ENCODE measurements at places on chromosomes 7 and 10.

DNA sequence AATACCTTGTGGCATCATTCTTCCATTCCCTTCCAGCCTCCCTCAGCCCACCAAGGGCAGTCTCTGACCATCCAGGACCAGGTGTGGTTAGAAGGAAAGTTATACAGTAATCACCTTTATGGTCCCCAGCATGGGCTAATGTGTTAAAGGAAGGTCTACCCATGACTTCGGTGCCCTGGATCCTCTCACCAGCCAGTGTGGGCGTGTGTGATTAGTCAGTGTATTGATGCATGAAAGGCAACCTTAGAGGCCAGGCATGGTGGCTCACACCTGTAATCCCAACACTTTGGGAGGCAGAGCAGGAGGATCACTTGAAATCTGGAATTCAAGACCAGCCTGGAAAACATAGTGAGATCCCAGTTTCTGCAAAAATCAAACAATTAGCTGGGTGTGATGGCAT lies 88.9 kb downstream of the APBB1IP start:
- no peak for DNase-seq

DNA sequence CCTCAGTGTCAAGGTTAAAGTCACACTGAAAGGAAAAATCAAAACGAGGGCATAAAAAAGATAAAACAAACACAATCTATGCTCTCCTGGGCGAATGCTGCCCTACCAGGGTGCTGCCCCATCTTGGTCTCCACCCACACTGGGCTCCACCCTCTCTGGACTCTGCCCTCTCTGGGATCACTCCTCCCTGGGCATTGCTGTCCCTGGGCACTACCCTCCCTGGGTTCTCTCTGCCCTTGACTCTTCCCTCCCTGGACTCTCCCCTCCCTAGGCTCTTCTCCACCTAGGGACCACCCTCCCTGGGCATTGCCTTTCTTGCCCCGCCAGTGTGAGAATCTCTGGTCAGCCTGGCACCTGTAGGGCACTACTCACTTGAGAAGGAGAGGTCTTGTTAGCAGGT lies 8.6 kb downstream of the GDF2 start:
- DNase-seq: no peak

DNA sequence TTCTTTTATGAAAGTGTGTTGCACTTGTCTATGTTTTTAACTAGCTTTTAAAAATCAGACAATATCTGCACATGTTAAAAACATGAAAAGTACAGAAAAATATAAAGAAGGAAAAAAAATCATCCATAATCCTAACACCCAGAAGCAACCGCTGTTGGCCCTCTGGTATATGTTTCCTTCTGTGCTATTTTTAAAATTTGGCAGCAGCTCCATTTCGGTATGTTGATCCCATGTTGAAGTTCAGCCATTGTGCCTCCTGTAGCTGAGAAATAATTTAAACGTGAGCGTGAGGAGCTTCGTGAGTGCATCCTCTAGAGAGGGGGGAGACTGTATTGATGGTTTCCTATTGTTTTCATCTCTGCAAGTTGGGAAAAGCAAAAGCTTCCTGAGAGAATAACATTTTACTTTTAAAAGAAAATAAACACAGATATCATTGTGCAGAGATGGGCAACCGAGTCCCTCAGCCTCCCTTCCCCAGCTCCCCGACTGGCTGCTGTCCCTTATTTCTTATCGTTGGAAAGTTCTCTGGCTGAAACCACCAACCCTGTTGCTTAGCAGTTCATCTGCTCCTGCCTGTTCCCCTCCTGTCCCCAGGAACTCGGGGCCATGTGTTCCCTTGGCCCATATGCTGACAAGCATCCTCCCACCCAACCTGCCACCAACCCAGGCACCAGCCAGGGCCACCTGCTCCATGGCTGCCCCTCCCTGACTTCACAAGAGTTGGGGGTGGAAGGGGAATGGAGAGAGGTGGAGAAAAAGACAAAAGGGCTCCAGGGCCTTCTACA lies 499.1 kb upstream of the PODXL start:
- no peak for DNase-seq

DNA sequence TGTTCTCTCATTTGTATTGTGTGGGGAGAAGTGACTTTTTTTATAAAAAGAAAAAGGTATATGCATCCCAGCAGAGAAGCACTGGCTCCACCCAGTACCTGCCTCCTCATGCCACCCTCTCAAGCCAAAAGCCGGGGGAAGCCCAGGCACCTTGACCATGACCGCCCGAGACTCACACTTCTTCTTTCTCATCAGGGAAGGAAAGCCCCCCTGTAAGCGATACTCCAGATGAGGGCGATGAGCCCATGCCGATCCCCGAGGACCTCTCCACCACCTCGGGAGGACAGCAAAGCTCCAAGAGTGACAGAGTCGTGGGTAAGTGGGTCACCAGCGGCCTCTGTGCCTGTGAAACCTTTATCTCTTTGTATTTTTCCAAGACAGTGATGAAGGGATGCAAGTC lies 22.9 kb downstream of the IKZF1 start:
- DNase-seq: no peak

DNA sequence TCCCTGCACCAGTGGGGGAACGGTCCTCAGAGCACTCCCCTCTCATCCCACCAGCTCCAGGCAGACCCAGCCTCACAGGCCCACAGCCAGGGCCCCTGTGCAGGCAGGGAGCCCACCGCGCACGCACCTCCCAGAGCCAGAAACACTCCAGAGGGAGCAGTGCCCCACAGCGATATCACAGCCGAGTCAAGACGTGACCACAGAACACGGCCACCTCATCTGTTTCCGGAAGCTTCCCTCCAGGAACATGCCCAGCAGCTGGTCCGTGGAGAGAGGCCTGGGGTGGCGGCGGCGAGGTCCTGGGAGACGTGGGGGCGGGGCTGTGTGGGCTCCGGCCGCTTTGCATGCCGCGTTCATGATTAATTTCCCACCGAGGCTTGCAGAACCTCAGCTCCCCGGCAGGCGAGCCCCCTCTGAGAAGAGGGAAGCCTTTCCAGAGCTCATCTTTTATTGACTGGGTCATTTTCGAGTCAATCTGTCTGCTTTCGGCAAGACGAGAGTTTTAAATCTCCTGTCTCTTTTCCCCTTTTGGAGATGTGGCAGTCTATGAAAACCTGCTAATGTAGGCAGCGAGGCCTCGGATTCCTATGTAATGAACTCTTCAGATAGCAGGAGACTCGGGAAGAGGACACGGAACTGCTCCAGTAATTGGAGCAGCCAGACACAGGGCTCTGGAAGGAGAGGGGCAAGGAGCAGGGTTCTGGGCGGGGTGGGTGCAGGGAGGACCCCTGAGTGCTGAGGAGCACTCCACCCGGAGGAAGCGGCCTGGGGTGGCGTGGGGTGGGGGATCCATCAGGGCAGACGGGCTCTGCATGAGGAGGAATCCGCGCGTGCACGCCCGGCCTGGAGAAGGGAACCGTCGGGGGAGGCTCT lies 242.8 kb downstream of the ELFN1 start:
- no peak for DNase-seq

GRCh38 chr10:33040436-33040835 lies 82.4 kb upstream of the ITGB1 start:
- DNase-seq: no peak

DNA sequence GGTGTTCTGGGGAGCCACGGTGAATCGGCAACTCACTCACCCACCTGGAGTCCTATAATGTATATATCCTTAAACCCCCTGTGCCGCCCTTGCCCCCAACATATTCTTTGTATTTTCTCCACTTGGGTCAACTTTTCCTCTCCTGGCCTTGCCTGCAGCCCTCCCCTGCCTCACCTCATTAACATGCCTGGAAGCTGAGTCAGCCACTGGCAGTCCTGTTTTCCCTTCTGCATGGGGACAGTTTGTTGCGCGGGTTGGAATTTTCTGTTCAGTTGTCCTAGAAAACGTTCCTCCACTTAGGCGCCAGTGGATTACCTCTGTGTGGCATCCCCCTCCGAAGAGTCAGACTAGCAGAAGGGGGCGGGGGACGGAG lies 97.4 kb downstream of the C10orf105 start:
- DNase-seq: no peak

- DNase-seq: peak; percentile 55
These were observed 23.9 kb downstream of the SCD start for GRCh38 chr10:100370714-100371481.

- DNase-seq: no peak
These were observed 18.4 kb downstream of the TRIM24 start for GRCh38 chr7:138478499-138478908.

DNA sequence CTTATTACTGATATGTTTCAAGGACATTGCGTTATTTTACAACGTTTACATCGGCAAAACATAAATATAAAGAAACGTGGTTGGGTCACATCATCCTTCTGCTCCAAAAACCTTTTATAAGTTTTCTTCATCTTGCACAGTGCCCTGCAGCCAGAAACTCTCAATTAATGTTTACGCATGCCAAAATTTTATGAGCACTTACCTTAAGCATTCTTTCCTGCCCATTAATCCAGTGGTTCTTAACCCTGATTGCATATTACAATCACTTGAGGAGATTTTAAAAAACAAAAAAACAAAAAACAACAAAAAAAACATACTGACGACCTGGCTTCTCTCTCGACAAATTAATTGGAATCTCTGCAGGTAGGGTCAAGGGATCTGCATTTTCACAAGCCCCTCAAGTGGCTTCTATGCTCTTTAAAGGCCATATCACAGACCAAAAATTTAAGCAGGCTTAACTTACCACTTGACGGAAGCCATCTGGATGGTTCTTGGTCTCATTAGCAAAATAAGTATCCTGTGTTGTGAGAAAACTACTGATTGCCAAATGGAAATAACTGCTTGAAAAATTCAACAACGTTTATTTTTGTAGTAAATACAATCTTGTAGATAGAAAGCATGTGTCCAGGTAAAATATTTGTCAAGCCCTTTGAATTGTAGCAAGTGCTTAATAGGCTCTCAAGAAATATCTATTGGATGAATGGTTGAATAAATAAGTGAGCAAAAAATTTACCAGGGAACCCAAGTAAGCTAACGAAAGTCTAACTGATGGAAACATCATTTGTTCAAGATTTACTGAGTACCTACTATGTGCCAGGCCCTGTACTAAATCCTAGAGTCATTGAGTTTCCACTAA lies 30.9 kb upstream of the SLC16A12 start:
- no peak for DNase-seq
